Melanocyte of skin (primary cell): ENCODE measurements at places on chromosomes 16 and 17. TPM values are rescaled to one million over a fixed set of nuclear protein-coding genes. Genes with fewer than 3 reads are reported as not detected.

The CLEC19A gene
- total RNA-seq, result not detected in 2 replicates

The IGF2BP1 gene
- total RNA-seq, result under 0.01 TPM in 1 of 2 replicates, not detected in the other

The ADAMTS18 gene
- total RNA-seq, result not detected in 2 replicates

The MT1E gene
- total RNA-seq, result 141 and 173 TPM in 2 replicates

The MEIOB gene
- 0.93 and 1.3 TPM in 2 replicates for total RNA-seq

The ZNF319 gene
- total RNA-seq, result 4.4 and 6.9 TPM in 2 replicates

The MGAT5B gene
- 57.9 and 87.8 TPM in 2 replicates for total RNA-seq

The SPNS2 gene
- total RNA-seq, result not detected in 2 replicates

The PSKH1 gene
- total RNA-seq, result 19.6 and 23.8 TPM in 2 replicates

The CDH13 gene
- total RNA-seq, result 2.5 and 2.7 TPM in 2 replicates

The ATAD5 gene
- total RNA-seq, result 3.1 and 5.1 TPM in 2 replicates

The MMD gene
- 8.6 and 12.0 TPM in 2 replicates for total RNA-seq

The BEAN1 gene
- 0.69 and 1.8 TPM in 2 replicates for total RNA-seq

The TP53TG3F gene
- total RNA-seq, result under 0.01 TPM in 1 of 2 replicates, not detected in the other

The KLHL10 gene
- under 0.01 TPM in 1 of 2 replicates, not detected in the other for total RNA-seq
